ENCODE measurements at places on chromosomes 1 and 21.

DNA sequence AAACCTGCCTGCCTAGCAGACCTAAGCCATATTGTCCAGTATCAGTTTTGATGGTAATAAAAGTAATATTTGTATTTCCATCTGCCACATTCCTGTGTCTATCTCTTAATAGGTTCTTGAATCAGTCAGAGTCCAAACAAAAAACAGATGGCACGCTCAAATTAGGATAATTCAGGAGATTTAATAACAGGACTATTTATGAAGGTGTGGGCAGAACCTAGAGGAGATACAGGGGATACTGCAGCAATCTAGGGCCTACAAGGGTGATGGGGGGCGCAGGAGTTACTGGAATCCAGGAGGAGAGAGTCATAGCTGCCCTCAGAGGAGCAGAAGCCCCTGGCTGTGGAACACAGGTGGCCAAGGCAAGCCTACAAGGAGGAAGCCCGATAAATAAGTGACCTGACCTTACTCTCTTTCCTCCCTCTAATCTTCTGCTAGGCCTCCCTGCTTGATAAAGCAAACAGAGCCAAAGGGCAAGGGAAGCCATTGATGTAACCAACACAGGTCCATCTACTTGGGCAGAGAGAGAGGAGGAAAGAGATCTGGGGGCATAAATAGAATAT is 11.9 kb upstream of the HYI start:
- no peak for DNase-seq

DNA sequence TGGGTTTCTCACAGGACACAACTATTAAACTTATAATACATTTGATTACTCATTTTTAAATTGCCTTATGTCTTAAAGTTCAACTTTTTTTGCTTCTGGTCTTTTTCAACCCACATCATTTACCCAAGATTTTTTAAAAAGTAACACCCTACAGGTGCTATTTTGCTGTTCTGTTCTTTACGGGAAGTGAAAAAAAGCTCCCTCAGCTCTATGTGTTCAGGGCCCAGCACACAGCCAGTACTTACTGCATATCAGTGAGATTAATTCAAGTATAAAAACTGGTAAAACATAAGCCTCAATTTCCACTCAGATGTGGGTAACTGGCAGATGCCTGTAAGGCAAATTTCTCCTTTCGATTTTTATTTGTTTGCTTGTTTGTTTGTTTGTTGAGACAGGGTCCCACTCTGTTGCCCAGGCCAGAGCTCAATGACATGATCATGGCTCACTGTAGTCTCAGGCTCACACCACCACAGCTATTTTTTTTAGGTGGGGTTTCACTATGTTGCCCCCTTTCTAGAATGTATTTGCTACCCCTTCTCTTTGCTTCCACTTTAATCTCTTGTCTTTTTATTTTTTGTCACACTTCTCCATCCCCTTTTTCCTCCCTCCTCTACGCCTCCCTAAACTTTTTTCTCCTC is 20.3 kb downstream of the RNASEL start:
- no peak for DNase-seq

DNA sequence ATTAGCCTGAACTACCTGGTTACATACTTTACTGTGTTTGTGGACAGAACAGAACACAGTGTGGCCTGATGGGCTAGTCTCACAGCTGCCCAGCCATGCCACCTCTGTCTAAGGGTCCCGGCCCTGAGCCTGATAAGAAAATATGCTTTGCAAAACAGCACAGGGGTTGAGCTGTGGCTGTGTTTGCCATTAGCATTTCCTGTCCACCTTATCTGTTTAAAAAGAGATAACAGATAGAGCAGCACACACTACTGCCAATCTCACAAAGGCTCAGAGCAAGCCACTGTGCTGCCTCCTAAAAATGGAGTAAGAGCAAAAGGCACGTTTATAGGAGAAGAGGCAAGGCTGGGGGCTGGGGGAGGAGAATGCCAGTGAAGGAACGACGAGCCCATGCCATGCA is 95.0 kb downstream of the SUSD4 start:
- DNase-seq, result no peak

DNA sequence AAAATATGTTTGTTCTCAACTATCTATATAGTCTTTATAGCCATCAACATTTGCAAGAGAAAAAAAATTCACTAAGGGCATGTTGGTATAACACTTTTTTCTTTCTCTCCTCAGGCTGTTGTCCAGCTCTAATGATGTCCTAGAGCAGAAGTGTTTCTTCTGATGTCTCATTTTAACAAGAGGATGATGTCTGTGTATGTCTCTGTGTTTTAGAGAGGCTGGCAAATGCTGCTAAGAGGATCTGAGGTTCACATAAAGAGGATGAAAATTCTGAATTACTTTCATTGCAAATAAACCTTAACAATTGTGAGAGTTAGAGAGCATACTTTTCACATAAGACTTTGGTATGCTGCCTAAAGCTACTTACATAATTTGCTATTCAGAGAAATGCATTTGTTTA is 2.6 kb upstream of the BRINP3 start:
- no peak for DNase-seq

DNA sequence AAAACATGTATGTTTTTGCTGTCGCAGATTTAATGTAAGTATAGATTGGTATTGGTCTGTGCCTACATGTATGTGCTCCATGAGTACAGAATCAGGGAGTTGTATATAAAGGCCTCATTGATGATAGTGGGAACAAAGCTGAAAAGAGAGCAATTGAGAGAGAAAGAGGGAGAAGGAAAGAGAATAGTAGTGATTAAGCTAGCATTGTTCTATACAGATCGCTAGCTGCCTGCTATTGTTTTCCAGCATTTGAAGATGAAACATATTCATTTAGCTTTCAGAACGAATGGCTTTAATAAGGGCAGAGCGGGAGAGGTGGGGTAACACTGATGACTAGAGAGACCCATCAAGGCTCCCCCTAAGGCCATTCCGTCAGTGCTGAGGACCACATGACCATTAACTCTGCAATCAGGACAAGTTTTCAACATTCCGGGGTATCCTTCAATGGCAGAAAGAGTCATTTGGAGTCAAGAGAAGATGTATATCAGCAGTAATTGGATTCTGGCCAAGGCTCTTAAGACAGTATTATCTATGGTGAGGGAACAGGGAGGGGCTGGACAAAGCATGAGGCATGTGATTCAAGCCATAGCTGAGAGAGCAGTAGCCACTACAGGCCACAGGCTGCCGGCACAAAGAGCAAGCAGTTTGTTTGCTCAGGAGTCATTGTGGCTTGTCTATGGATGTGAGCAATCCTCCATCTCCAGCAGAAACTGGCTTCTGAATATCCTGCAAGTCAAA is 176.5 kb downstream of the PBX1 start:
- no peak for DNase-seq
